ENCODE measurements at places on chromosomes 3 and 15. TPM values are rescaled to one million over a fixed set of nuclear protein-coding genes. Genes with fewer than 3 reads are reported as not detected.
A peak's percentile ranks its signal among the peaks of the same experiment; 100 is the strongest.

DNA sequence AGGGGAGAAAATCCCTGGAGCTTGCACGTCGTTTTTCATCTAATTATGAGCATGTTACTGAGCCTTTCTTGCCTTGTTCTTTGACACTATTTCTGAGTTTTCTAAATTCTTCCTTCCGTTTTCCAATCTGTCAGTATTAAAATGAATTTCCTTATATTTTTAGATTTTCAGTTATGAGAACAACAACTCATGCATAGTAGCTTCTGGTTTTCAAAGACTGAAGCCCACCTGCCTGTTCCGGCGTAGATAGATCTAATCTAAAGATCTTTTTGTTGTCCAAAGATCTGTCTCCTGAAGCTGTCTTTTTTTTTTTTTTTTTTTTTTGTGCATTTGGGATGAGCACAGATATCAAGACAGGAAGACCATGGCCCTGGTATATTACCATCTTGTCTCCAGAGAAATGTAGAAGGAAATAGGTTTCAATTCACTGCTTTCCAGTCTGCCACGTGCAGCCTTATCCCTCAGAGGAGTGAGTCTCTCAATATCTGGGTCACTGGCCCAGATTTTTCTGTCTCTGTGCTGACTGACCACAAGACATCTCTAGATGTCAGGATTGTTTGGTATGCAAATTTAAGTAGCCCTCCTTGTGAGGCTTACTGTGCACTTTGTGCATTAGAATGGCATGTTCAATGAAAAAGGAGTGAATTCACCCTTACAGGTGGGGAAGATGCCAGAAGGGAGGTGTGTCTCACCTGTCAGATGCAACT lies 222.3 kb upstream of the TMC3 start:
- no peaks in the 10 kb centered on the region for H3K27me3 ChIP-seq
- no peaks in the 10 kb centered on the region for H3K4me1 ChIP-seq
- no peak for DNase-seq
- H3K4me3 ChIP-seq, result no peak overlapping the region

CAPN3 gene
- 37.0 TPM for total RNA-seq

GRCh38 chr3:118435851-118436350 lies 598.7 kb downstream of the IGSF11 start:
- no peaks in the 10 kb centered on the region for H3K27me3 ChIP-seq
- H3K36me3 ChIP-seq, result no peaks in the 10 kb centered on the region
- no peak overlapping the region for H3K27ac ChIP-seq
- no peak for DNase-seq
- no peaks in the 10 kb centered on the region for H3K4me1 ChIP-seq

DNA sequence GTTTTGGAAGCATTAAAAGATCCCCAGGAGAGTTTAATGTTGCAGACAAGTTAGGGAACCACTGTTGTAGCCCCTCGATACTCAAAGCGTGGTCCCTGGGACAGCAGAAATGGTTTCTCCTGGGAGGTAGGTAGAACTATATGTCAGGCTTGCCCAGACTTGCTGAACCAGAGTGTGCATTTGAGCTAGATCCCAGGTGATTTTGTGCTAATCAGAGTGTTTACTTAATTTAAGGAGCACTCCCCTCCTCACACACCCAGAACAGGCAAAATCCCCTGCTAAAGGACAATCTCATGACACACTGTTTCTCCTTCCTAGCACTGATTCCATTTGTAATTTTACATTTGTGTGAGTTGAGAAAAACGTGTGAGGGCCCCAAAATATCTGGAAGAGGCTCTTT lies 24.3 kb downstream of the LMCD1 start:
- H3K27me3 ChIP-seq, result no peaks in the 10 kb centered on the region
- no peak for DNase-seq
- peaks cover 20% of the 10 kb centered on the region for H3K36me3 ChIP-seq
- peak overlapping the region; percentile 15 for H3K27ac ChIP-seq

GRCh38 chr15:80669663-80670273 lies 25.3 kb upstream of the ABHD17C start:
- H3K36me3 ChIP-seq, result no peaks in the 10 kb centered on the region
- DNase-seq, result no peak
- H3K27me3 ChIP-seq, result no peaks in the 10 kb centered on the region
- no peaks in the 10 kb centered on the region for H3K4me1 ChIP-seq
- no peak overlapping the region for H3K4me3 ChIP-seq

DNA sequence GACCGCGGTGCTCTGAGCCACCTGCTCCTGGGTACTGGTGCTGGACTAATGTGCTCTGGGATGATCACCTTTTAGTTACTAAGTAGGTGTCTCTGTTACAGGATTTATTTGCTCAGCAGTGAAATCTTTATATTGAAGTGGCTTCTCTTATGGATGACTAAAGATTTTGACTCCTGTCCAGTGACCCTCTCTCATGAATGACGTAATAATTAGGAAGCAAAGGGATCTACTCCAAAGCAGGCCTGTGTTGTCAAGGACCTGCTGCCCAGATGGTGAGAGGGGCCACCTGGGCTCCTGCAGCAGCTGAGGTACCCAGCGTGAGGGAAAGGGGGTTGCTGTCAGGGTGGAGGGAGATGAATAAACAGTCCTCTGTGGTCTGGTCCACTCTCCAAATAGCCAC lies 263.6 kb downstream of the GABRG3 start:
- H3K27ac ChIP-seq, result no peak overlapping the region
- H3K4me1 ChIP-seq, result no peaks in the 10 kb centered on the region
- no peaks in the 10 kb centered on the region for H3K36me3 ChIP-seq
- DNase-seq, result no peak

CACNA1D gene
- 1.5 TPM for total RNA-seq

DNA sequence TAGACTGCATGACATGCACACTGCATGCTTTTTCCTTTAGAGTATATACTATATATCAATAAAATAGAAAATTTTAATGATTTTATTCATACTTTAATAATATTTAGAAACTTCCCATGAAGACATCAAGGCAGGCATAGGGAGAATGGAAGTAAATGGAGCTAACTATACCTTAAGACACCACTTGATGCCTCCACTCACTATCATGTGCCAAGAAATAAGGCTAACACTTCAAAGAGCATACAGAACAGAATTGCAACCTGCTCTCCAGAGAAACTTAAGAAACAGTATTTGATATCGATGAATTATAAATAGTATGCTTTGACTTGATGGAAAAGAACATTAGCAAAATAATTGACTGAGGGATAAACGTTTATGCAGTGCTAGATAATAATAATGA lies 192.6 kb upstream of the MBNL1 start:
- H3K4me1 ChIP-seq, result peaks cover 9% of the 10 kb centered on the region
- no peaks in the 10 kb centered on the region for H3K36me3 ChIP-seq

ST3GAL6 gene
- total RNA-seq, result 12.0 TPM

- no peaks in the 10 kb centered on the region for H3K4me1 ChIP-seq
- no peak overlapping the region for H3K27ac ChIP-seq
- no peak for DNase-seq
- no peaks in the 10 kb centered on the region for H3K36me3 ChIP-seq
These were observed 169.1 kb downstream of the CDIN1 start for GRCh38 chr15:36748366-36749115.

DNA sequence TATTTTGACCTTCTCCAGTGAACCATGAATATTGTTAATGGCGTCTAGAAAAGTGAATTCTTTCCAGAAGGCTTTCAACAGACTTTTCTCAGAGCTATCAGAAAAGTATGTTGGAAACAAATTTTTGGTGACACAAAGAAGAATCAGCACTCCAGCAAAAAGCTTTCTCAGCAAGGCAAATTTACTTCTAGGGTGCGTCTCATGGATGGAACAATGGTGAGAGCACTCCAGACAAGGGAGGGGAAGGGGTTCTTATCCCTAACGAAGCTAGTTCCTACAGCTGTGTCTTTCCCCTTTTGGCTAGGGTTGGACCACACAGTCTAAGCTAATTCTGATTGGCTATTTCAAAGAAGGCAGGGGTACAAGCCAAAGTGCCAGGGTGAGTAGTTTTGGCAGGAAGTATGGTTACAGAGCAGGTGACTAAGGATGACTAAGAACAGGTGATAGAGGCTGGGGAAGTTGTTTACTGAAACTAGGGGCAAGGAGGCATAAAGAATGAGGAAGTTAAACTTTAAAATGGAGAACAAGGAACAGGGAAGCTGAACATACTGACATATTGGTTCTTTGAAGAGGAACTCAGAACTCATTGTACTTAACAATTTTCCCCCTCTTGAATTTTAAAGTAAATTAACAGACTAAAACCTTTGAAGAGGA lies 959.8 kb downstream of the NAALADL2 start:
- no peaks in the 10 kb centered on the region for H3K36me3 ChIP-seq
- H3K4me1 ChIP-seq, result no peaks in the 10 kb centered on the region
- DNase-seq, result no peak
- no peak overlapping the region for H3K4me3 ChIP-seq
- H3K27ac ChIP-seq, result no peak overlapping the region
- no peaks in the 10 kb centered on the region for H3K27me3 ChIP-seq

TRIM59 gene
- total RNA-seq, result 4.1 TPM

GOLGA6D gene
- not detected for total RNA-seq

DNA sequence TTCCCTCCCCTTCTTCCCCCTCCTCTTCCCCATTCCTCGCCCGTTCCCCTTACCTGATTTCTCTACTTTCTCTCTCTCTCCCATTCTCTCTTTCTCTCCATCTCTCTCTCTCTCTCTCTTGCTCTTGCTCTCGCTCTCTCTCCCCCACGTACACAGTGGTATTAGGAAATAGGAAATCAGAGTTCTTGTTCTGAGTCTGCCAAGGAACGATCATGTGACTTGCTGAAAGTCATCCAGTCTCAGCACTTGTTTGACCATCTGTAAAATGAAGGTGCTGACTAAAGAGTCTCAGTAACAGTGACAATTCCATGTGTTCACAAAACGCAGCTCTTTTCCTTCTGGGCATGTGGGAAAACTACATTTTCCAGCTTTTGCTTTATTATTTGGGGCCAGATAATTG lies 445.0 kb upstream of the TGFBR2 start:
- H3K27ac ChIP-seq, result no peak overlapping the region
- H3K36me3 ChIP-seq, result no peaks in the 10 kb centered on the region
- H3K4me1 ChIP-seq, result no peaks in the 10 kb centered on the region
- H3K27me3 ChIP-seq, result no peaks in the 10 kb centered on the region
- no peak for DNase-seq

DNA sequence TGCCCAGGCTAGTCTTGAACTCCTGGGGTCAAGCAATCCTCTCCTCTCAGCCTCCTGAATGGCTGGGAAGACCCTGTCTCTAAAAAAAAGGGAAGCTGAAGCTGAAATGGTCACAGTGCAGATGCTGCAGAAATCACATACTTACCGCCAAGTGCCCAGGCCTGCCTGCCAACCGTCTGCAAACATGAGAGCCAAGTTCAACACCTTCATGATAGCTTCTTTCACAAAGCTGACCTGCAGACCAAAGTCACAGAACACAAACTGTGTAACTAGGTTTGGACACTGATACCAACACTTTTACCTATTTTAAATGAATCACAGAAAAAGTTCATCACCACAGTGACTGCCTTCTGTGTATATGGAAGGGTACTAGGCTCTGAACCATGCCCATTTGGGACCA lies 22.8 kb upstream of the CYFIP1 start:
- H3K27ac ChIP-seq, result no peak overlapping the region
- no peak overlapping the region for H3K4me3 ChIP-seq

DNA sequence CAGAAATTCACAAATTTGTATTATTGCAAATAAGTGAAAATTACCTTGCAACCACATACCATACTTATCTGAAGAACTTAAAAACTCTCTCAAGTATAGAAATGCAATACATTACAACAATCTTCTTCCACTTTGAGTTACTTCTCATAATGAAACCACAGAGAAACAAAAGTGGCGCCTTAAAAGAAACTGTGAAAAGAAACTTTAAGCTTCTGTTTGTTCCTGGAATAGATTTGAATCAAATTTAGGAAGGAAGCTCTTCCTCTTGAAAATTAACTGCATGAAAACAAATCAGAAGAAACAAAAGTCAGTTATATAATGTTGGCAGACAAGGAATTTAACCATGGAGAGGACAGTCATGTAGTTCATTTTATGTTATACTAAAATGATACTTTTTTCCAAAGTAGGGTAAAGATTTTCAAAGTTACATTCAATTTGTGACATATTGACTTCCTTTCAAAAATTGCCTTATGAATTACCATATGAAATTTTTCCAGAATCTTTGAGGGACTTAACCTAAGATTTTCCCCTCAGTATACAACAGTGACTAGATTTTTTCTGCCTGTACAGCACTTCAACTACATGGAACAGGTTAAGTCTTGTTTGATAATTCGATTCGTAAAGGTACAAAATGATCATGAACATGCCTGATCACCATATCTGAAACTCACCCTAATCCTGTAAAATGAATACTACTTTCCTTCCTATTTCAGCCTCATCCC lies 57.6 kb upstream of the TNFSF10 start:
- H3K27ac ChIP-seq, result no peak overlapping the region
- no peaks in the 10 kb centered on the region for H3K27me3 ChIP-seq
- peaks cover 1% of the 10 kb centered on the region for H3K4me1 ChIP-seq
- H3K4me3 ChIP-seq, result no peak overlapping the region
- no peak for DNase-seq
- no peaks in the 10 kb centered on the region for H3K36me3 ChIP-seq

- H3K4me1 ChIP-seq, result no peaks in the 10 kb centered on the region
- no peak overlapping the region for H3K27ac ChIP-seq
- H3K4me3 ChIP-seq, result no peak overlapping the region
- no peak for DNase-seq
These were observed 370.2 kb upstream of the ZNF385D start for GRCh38 chr3:22121068-22121701.

DNA sequence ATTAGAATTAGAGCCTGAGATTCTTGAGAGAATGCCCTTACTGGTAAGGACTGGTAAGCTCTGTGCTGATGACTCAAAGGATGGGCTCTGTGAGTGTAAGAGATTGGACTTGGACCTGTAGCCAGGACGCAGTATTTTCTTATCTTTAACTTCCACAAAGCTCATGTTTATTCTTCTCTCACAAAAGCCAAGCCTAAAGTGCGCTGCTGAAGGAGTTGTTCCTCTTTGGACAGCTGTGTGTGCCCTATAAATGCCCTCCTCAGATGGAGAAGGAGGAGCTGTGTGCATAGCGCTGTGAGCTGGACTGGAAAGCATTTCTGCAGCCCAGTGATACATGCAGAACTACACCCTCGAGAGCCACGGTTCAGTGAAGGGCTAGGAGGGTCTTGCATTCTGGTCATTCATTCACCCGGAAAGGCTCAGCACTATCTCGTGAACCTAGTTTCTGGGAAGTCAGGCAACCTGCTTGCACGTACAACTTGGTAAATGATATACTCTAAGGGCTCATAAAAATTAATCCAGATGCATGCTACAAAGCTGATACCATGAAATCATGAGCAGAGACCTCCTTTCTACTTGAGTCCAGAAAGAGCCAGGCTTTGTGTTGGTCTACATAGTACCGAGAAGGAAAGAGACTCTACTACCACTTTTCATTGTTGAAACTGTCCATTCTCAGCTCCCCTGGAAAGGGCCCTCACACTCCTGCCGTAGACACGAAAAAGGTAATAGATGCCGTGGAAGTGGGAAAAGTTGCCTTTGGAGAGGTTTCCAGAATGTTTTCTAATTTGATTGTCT lies 103.0 kb upstream of the TBL1XR1 start:
- H3K4me1 ChIP-seq, result peaks cover 7% of the 10 kb centered on the region
- H3K27me3 ChIP-seq, result no peaks in the 10 kb centered on the region
- H3K36me3 ChIP-seq, result no peaks in the 10 kb centered on the region
- DNase-seq, result no peak

GRCh38 chr3:94172695-94173310 lies 109.9 kb downstream of the NSUN3 start:
- H3K27ac ChIP-seq, result no peak overlapping the region
- no peak for DNase-seq
- no peak overlapping the region for H3K4me3 ChIP-seq
- no peaks in the 10 kb centered on the region for H3K27me3 ChIP-seq
- no peaks in the 10 kb centered on the region for H3K4me1 ChIP-seq

CEMIP gene
- total RNA-seq, result 1.2 TPM
